ENCODE measurements at places on chromosomes 3 and 15. TPM values are rescaled to one million over a fixed set of nuclear protein-coding genes. Genes with fewer than 3 reads are reported as not detected.

PPP1R14D gene
- total RNA-seq: not detected

PPARG gene
- total RNA-seq: 25.3 TPM

RAB7A gene
- 53.6 TPM for total RNA-seq

CCDC9B gene
- 91.9 TPM for total RNA-seq

THBS1 gene
- 2,745 TPM for total RNA-seq

SLC24A5 gene
- total RNA-seq: not detected

MEF2A gene
- total RNA-seq: 55.9 TPM

GOLGA8H gene
- total RNA-seq: 0.30 TPM

PATL2 gene
- 0.33 TPM for total RNA-seq

FOXB1 gene
- total RNA-seq: not detected

ADIPOQ gene
- not detected for total RNA-seq

RNU5B-1 gene
- total RNA-seq: not detected

LDHAL6B gene
- not detected for total RNA-seq

C3orf49 gene
- total RNA-seq: not detected

DZIP1L gene
- total RNA-seq: 25.7 TPM

ADAMTSL3 gene
- total RNA-seq: 1.6 TPM

EFHB gene
- total RNA-seq: 0.72 TPM

LYZL4 gene
- not detected for total RNA-seq

CHRNB4 gene
- total RNA-seq: not detected

CYP1A1 gene
- total RNA-seq: 1.2 TPM

MST1R gene
- total RNA-seq: 1.4 TPM

FGF7 gene
- 157 TPM for total RNA-seq

SMCO1 gene
- total RNA-seq: not detected

GPR160 gene
- 0.26 TPM for total RNA-seq

SAMMSON gene
- not detected for total RNA-seq

RAP2B gene
- 14.7 TPM for total RNA-seq

PCOLCE2 gene
- total RNA-seq: 192 TPM

HES1 gene
- 7.9 TPM for total RNA-seq

SH3GL3 gene
- total RNA-seq: 0.07 TPM

MED12L gene
- total RNA-seq: 1.0 TPM

GPR62 gene
- total RNA-seq: 0.07 TPM

AP2M1 gene
- total RNA-seq: 399 TPM

MKRN3 gene
- total RNA-seq: 0.43 TPM

DNAH12 gene
- 0.13 TPM for total RNA-seq

VPS18 gene
- 41.6 TPM for total RNA-seq

B3GALNT1 gene
- 21.2 TPM for total RNA-seq

MINDY4B gene
- not detected for total RNA-seq

CCDC32 gene
- total RNA-seq: 17.1 TPM

Data from smooth muscle cell of the pulmonary artery (primary cell).